Stimulated activated CD8-positive, alpha-beta memory T cell treated with anti-CD3 and anti-CD28 coated beads, Interleukin-7, amount 100 ng/mL, for 1 hour (primary cell): ENCODE measurements at places on chromosomes 5 and 9.

DNA sequence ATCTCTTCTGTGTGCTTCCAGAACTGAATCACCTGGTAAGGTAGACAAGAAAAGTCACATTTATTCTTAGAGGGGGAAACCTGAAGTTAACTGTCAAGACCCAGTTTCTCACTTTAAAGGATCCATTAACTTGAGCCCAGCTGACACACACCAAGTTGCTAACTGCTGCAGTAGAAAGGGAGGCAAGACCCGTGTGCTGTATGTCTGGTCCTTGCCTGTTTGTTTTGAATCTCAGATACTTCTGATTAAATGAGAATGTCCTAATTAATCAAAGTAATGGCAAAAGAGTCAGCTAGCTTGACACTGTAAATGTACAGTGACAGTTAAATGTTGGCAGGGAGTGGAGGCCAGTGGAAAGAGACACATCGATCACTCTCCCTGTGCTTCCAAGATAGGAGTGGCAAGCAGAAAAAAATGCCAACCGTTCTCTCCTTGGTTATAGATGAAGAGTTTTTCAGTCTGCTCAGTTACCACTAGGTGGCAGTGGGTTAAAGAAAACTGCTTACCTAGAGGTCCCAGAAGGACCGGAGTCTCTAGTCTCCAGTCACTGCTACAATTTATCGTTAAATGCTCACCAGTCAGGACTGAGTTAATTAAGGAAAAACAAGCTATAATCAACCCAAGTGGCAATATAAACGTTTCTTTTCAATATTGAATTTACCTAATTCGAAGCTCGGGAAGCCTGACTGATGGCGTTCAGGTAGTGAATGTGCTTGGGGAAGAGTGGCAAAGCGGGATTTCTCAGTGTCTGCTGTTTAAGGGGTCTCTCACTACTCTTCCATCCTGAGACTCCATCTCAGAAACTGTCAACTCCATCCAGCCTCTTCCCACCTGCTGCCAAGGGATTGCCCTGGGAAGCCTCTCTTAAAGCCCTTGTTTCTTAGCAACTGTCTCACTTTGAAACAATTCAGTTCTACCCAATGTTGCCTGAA is 18.4 kb downstream of the LSM11 start:
- DNase-seq: no peak

DNA sequence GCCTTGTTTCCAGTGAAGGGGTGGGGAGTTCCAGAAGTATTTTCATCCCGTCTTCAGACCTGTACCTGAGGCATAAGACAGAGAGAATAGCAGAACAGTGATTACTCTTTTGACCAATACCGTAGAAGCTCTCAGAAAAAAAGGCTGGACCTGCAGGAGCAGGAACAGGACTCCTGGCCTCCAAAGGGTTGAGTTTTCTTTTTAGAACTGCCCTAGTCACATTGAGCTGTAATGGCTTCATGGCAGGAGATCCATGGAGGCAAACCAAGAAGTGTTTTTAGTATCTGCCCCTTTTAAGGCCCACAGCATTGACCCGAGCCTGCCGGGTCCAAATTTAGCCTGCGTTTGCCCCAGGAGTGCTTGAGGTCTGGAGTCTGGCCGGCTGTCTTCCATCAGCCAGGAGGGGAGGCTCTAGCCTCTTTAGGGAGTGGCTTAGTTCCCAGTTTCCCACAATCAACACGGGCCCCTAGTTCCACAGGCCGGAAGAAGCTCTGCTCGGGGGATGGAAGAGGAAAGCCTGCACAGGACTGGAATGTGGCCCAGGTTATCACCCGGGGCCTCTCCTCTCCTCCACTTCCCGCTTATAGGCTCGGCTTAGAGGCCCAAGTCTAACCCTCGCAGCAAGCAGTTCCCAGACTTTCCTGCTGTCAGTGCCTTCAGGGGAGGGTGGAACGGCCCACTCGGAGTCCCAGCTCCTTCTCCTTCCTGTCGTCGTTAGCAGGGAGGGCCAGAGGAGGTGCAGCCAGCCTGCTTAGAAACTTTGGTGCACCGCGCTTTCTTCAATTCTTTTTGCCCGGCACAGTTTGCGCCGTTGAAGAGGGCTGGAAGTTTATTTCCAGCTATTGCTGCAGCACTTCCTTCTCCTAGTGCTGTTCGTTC is 80.7 kb downstream of the C9orf152 start:
- no peak for DNase-seq

GRCh38 chr9:6214903-6215302 is 704 bp upstream of the IL33 start:
- DNase-seq: no peak

- DNase-seq: no peak
Measured at GRCh38 chr5:12017007-12017406, 112.8 kb upstream of the CTNND2 start.

DNA sequence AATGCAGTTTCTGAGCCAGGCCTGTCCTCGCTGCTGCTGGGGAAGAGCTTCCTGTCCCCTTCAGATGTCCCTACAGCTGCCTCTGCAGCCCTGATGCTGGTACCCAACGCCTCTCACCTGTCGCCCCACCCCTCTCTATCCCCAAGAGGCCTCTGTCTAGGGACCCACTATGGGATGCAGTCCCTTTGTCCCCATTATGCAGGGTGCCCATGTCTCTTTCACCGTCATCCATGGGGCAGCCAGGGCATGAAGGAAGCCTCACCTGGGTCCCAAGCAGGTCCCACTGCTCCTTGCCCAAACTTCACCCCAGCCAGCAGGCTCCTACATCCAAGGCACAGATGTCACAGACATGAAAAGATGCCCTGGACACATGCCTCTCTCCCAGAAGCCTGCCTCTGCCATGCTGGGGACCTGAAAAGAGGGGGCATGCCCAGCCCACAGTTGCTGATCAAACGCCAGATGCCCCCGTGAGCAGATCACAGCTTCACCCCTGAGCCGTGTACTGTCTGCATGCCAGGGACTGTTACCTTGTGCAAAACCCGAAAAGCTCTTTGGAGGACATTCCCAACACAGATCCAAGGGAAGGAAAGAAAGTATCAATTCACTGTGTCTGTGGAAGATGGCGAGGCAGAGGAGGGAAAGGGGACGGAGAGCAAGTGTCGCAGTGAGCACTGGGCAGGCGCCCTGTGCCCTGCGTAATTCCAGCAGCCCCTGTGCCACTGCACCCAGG is 81.0 kb downstream of the ADAMTS2 start:
- DNase-seq: no peak

DNA sequence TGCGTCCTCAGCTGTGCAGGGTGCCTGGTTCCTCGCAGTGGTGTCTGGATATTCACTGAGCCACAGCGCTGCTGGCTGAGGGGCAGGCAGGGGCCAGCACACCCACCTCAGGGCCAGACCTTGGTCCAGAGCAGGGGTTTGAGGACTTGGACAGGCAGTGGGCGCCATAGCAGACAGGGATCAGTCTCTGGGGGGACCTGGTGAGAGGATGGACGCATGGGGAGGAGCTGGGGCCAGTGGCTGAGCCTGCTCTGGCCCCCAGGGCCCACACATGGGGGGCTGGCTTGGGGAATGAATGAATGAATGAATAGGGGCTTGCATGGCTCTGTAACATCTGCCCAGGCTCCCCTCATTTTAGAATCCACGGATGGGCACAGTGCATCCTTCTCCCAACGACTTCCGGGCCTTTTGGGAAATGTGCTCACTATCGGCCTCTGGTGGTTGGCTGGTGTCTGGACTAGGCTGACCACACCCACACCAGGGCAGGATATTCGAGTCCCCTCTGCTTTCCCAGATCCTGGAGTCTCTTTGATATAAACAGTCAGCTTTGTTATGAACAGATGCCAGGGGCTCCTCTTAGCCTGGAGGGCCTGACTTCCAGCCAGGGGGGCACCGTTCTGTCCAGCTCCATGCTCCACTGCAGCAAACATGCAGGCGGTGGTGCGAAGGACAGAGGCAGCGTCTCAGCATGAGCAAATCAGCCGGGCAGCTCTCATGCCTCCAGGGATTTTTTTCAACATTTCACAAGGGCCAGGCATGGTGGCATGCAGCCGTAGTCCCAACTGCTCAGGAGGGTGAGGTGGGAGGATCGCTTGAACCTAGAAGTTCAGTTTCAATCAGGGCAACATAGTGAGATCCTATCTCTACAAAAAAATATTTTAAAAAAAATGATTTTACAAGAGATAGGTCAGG is 62.6 kb downstream of the NEK6 start:
- DNase-seq: no peak

DNA sequence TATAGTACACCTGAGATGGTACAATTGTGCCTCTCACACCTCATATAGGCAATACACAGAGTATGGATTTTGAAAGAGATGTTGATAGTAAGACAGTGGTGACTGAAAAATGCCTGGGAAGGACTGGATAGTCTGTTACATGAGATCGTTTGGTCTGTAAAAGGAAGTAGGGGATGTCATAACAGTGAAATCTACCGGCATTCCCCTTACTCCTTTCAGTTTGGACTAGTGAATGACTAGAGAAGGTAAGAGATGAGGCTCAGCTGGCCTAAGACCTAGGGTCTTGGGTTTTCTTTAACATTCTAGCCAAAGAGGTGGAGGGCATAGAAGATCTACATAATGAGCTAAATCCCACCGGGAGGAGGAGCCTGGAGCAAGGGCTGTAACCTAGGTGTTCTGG is 8.1 kb downstream of the TAL2 start:
- no peak for DNase-seq

DNA sequence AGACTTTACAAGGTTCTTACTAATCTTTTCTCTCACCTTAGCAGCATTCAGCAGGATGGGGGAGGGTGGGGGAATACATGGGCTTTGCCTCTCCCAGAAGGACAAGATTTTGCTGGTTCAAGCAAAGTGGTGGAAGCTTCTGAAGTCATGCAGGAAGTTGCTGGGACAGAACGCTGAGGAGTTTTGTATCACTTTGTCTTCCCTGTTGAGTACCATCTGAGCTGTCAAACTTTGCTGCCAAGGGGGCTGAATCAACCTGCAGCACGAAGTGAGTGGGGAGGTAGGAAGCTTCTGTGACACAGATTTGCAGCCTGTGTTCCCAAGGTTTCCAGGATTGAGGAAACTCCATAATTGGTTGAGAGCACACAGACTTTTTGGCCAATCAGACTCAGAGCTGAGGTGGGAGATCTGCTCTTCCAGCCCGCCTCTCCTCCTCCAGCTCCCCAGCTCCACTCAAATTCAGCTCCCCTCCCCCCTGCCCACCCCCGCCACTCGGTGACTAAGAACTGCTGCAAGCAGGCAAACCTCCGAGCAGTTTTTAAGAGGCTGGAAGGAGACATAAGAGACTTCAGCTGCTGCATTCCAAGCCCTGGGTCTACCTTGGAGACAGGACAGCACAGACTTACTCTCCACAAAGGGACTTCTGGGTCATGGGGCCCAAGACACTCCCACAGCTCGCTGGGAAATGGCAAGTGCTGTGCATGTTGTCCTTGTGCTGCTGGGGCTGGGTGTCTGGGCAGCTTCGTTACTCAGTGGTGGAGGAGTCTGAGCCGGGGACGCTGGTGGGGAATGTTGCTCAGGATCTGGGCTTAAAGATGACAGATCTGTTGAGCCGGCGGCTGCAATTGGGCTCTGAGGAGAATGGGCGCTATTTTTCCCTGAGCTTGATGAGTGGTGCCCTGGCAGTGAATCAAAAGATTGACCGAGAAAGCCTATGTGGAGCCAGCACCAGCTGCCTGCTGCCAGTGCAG is at the start of gene PCDHGC5:
Gene PCDHGC5 (plus strand): TSS at position 491 of the 971 bp plus-strand sequence. CDS start 160 bp downstream, at position 651.
- no peak for DNase-seq
